ENCODE measurements at places on chromosomes 1 and 21. TPM values are rescaled to one million over a fixed set of nuclear protein-coding genes. Genes with fewer than 3 reads are reported as not detected.

Gene ICOSLG
- 124 TPM for total RNA-seq

Gene FMO1
- total RNA-seq, result not detected

Gene TFF3
- not detected for total RNA-seq

Gene OR10Z1
- not detected for total RNA-seq

Gene ZNF669
- 20.8 TPM for total RNA-seq

Gene NIPAL3
- 31.6 TPM for total RNA-seq

Gene GOLT1A
- not detected for total RNA-seq

Gene TMPRSS15
- total RNA-seq, result not detected

Gene ST3GAL3
- total RNA-seq, result 37.4 TPM

Gene CDK18
- 3.7 TPM for total RNA-seq

Gene BGLAP
- 7.4 TPM for total RNA-seq

- H3K4me3 ChIP-seq, result no peak overlapping the region
- no peak for DNase-seq
- no peaks in the 10 kb centered on the region for H3K27me3 ChIP-seq
- H3K27ac ChIP-seq, result no peak overlapping the region
- peaks cover 4% of the 10 kb centered on the region for H3K36me3 ChIP-seq
- H3K4me1 ChIP-seq, result no peaks in the 10 kb centered on the region
These were observed 112.1 kb downstream of the PCNX2 start for GRCh38 chr1:233183226-233184020.

GRCh38 chr1:59046134-59046533 is 250.8 kb upstream of the FGGY start:
- no peak overlapping the region for H3K4me3 ChIP-seq
- peaks cover 24% of the 10 kb centered on the region for H3K4me1 ChIP-seq
- H3K27me3 ChIP-seq, result no peaks in the 10 kb centered on the region
- no peak for DNase-seq

GRCh38 chr1:38834221-38834782 is 25.3 kb downstream of the RRAGC start:
- H3K27me3 ChIP-seq, result peaks cover 6% of the 10 kb centered on the region
- DNase-seq, result no peak
- no peak overlapping the region for H3K4me3 ChIP-seq

GRCh38 chr1:229913489-229913888 is 153.5 kb upstream of the GALNT2 start:
- DNase-seq, result no peak
- H3K4me1 ChIP-seq, result no peaks in the 10 kb centered on the region
- H3K4me3 ChIP-seq, result no peak overlapping the region
- H3K36me3 ChIP-seq, result no peaks in the 10 kb centered on the region
- H3K27me3 ChIP-seq, result no peaks in the 10 kb centered on the region

DNA sequence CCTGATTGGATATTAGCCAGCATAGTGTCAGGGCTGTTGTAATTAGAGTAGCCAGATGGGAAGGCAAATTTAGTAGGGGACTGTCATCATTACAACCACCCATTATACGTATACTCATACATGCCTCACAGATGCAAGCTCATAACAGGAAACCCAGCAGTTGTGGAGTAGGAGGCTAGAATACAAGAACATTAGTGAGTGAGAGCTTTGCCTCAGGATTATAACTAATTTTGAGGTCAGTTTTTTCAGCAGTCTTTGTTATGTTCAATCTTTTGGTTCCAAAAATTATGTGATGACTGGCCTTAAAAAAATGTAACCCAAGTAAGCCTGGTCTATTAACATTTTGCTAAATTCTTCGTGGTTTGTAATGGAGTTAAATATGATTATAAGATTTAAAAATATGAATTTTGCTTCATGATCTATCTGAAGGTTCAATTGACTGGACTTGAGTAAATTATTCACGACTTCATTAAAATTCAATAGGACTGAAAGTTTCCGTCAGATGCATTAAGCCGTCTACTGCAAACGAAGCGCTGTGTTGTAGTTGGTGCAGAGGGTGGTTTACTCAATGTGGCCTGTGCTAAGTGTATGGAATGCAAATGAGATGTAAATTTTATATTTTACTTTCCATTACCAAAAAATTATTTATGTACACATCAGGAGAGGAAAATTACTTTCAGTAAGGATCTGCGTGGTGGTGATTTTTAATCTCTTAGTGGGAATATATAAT is 48.8 kb downstream of the KCNK1 start:
- no peaks in the 10 kb centered on the region for H3K27me3 ChIP-seq
- H3K4me3 ChIP-seq, result no peak overlapping the region
- DNase-seq, result no peak
- no peaks in the 10 kb centered on the region for H3K36me3 ChIP-seq

DNA sequence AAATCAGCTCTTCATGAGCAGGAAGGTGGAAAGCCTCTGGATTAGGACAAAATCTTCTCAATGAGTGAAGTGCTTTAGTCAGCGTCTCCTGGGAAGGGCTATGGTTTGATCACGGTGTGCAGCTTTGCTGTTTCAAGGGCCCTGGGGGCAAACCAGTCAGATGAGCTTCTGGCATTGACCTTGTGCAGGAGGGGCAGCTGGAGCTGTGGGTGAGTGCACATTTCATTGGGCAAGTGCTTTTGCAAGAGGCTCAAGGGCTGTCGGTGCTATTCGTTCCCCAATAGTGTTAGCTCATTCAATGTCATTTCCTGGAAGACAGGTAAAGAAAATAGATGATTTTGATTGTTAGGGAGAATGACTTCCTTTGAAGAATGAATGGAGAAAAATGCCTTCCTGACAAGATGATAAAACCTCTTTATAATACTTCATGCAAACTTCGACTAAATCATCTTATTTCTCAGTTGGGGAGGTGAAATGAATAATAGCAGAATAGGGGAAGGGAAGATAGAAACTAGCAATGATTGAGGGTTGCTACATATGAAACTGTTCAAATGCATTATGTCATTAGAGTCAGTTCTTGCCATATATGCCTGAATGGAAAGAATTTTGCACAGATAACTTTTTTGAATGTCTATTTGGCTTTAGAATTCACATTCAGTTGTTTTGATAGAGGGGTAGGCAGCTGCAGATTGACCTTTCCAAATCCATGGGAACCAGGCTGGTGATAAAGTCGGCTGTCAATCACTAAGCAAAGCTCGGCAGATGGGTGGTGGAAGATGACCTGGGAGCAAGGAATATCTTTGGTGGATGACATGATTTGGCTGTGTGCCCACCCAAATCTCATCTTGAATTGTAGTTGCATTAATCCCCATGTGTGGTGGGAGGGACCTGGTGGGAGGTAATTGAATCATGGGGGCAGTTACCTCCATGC is 12.9 kb upstream of the DISC1 start:
- peaks cover 58% of the 10 kb centered on the region for H3K4me1 ChIP-seq
- no peak overlapping the region for H3K27ac ChIP-seq
- H3K27me3 ChIP-seq, result peaks cover 3% of the 10 kb centered on the region
- DNase-seq, result peak; percentile 27

DNA sequence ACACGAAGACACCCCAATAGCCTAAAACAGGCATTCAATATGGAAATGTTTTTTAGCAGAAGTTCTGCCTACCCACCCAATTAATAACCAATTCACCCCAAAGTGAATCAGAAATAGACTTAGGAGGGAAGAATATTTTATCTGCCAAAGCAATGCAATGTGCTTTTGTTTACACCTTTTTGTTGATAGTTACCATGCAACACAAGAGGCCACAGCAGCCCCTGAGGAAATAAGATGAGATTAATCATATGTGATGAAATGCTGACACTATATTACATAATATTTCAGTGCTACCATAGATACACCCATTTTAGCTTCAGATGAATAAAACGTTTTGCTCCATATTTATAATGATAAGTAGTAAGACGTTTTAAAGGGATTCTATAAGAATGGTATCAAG is 60.9 kb upstream of the RGS2 start:
- no peaks in the 10 kb centered on the region for H3K36me3 ChIP-seq
- H3K27ac ChIP-seq, result no peak overlapping the region
- H3K27me3 ChIP-seq, result no peaks in the 10 kb centered on the region
- H3K4me1 ChIP-seq, result no peaks in the 10 kb centered on the region
- H3K4me3 ChIP-seq, result no peak overlapping the region

DNA sequence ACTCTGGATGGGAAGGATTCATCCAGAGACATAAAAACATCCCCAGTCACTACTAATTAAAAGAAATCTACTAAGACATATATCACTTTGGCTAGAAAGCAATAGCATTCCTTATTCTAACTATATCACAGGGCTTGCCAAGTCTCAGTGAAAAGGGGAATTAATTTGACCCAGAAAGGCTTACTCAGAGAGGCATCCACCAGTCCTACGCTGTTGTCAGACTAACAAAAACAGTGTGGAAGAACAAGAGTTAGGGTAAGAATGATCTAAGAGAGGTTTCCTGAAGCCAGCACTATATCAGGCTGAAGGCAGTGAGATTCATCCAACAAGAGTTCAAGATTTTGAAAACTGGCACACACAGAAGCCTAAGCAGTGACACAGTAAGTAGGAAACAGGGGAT is 126.1 kb downstream of the GDAP2 start:
- no peak overlapping the region for H3K27ac ChIP-seq
- no peaks in the 10 kb centered on the region for H3K4me1 ChIP-seq
- no peak for DNase-seq

DNA sequence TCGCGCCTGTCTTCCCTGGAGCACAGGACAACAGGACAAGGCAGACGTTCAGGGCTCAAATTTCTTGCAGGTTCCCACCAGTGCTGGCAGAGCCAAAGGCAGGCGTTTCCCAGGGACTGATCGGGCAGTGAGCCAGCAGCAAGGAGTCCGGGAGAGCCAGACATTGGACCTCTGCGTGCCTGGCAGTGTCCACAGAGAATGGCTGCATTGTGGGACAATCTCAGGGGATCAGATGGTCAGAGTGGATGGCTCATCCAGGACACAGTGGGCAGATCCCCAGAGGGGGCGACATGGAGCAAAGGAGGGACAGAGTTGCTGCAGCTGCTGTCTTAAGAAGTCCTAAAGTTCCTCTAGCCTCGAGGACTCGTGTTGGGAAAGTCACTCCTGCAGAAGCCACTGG is 4.6 kb downstream of the TMEM63A start:
- no peak overlapping the region for H3K27ac ChIP-seq
- H3K4me3 ChIP-seq, result no peak overlapping the region
- peaks cover 34% of the 10 kb centered on the region for H3K4me1 ChIP-seq
- DNase-seq, result peak; percentile 39

DNA sequence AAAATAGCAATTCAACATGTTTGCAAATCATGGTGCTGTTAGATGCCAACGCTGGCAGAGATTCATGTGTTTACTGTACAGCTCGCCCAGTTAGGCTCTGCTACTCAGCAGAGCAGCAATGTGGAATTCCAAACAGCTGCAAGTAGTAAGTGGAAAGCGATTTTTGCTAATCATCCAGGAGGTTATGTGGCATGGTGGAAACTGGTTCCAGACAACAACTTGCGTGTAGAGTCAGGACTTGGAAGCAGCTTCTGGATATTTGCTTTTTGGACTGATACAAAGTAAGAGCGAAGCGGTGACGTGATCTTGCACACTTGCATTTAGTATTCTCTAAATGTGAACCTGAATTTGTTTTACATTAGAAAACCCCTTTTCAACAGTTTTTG is 27.1 kb upstream of the HHAT start:
- no peak overlapping the region for H3K4me3 ChIP-seq
- H3K4me1 ChIP-seq, result no peaks in the 10 kb centered on the region
- H3K27me3 ChIP-seq, result no peaks in the 10 kb centered on the region
- DNase-seq, result no peak
- H3K36me3 ChIP-seq, result no peaks in the 10 kb centered on the region
- H3K27ac ChIP-seq, result no peak overlapping the region

GRCh38 chr1:96416111-96416595 is 305.4 kb upstream of the PTBP2 start:
- H3K36me3 ChIP-seq, result no peaks in the 10 kb centered on the region
- H3K27me3 ChIP-seq, result no peaks in the 10 kb centered on the region
- DNase-seq, result no peak

DNA sequence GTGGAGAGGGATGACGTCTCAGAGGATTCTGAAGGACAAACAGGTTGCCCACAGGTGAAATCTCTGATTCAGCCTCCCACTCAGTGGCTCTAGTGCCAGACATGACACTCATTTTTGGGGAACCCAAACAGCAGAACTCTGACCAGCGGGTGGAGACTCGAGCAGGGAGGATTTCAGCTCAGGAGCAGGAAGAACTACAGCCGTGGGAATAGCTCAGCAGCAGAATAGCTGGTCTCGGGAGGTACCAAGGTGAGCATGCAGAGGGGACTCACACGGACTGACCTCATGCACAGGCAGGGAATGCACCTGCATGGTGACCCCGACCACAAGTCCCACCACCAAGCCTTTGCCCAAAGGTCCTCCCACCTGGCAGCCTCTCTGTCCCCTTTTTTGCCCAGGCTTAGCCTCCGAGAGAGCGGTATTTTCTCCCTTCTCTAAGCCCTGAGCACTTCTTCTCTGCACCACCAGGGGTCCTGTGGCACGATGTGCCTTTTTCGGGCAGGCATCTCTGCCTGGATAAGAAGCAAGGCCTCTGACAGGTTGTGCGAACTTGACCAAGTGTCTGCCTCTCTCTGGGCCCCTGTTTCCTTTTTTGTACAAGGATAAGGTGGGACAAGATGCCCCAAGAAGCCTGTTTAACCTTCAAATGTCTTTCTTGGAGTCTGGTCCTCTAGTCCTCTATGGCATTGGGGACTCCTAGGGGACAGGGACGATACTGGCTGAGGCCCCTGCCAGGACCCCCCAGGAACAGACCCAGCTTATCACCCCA is 8.8 kb upstream of the FGR start:
- DNase-seq, result peak; percentile 82
- H3K27me3 ChIP-seq, result no peaks in the 10 kb centered on the region
- no peak overlapping the region for H3K4me3 ChIP-seq
- no peaks in the 10 kb centered on the region for H3K36me3 ChIP-seq
- no peak overlapping the region for H3K27ac ChIP-seq

DNA sequence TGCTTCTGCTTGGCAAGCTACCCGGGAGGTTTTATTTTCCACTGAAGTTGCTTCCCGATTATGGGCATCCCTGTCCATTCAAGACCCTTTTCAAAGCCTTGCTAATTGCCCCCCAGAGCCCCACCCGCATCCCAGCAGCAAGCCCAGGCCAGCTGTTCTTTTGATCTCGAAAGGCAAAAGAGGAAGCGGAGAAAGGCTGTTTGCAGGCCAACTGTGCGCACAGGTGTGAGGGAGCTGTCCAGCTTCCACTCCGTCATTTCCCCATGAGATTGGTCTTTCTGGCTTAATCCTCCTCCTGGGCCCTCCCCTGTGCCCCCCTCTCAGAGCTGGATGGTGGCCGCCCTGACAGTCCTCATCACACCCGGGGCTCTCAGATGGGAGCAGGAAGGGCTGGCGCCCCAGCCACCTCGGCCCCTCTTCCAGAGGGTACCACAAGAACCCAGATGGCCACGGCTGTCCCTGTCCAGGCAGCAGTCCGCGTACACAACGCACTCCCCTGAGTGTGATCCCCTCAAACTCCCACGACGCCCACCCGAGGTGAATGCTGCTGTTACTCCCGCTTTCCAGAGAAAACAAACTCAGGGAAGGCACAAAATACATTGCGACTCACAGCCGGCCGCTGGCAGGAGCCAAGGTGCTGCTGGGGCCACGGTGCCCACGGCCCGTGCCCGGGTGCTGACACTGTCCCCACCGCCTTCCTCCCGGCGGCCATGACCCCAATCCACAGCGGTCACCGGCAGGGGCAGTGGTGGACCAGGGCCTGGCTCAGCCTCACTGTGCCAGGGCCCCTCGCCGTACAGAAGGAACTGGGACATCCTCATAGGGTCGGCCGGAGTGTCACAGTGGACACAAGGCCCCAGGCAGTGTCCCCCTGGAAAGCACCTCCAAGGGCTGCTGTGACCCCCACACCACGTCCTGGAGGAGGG is 121.9 kb downstream of the CRYAA start:
- H3K27ac ChIP-seq, result no peak overlapping the region
- peak; percentile 71 for DNase-seq
- no peaks in the 10 kb centered on the region for H3K27me3 ChIP-seq
- no peak overlapping the region for H3K4me3 ChIP-seq

- no peak for DNase-seq
- H3K27me3 ChIP-seq, result no peaks in the 10 kb centered on the region
- no peak overlapping the region for H3K4me3 ChIP-seq
- H3K4me1 ChIP-seq, result no peaks in the 10 kb centered on the region
- H3K27ac ChIP-seq, result no peak overlapping the region
- H3K36me3 ChIP-seq, result no peaks in the 10 kb centered on the region
These were observed 58.8 kb upstream of the KCTD3 start for GRCh38 chr1:215508311-215508710.

Data from B cell (primary cell).